ENCODE measurements at places on chromosomes 16 and 17.

- peak; percentile 97 for DNase-seq
Observed at GRCh38 chr17:39730095-39730921, at the start of gene MIEN1. MIEN1 (minus strand) TSS chr17:39730532; CDS start chr17:39730495, 37 bp downstream.

DNA sequence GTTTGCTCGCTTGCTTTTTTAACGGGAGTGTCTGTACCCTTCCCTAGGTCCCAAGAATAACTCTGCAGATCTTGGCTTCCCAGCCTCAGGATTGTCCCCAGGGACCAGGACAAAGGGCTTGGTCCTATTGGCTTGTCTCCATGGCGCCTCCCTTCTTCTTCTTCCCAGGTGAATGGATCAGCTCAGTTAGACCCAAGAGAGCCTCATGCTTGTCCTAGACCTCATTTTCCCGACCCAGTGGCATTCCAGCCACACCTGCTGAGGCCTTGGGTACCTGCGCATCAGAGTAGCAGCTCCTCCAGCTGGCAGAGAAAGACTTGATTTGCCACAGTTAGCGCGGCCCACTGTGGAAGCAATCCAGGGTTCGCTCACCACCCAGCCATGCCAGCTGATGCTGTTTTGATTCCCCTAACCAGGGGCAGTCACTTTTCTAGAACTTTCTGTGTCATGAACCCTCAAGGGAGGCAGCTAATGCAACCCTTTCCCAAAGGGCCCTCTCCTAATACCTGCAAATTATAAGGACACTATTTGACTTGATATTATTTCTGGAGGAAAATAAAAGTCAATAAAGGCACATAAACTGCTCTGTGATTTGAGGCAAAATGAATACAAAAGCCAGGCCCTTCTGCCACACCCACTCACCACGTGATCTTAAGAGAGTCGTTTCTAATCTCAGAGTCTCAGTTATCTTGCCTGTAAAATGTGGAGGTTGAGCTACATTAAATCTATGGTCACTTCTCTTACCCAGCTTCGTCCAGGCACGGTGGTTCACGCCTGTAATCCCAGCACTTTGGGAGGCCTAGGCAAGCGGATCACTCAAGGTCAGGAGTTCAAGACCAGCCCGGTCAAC, 13.9 kb downstream of the GPR142 start:
- no peak for DNase-seq

- no peak for DNase-seq
Observed at GRCh38 chr16:83366228-83366627, 441.6 kb upstream of the HSBP1 start.

GRCh38 chr17:70813355-70813930, 644.1 kb downstream of the KCNJ2 start:
- no peak for DNase-seq

DNA sequence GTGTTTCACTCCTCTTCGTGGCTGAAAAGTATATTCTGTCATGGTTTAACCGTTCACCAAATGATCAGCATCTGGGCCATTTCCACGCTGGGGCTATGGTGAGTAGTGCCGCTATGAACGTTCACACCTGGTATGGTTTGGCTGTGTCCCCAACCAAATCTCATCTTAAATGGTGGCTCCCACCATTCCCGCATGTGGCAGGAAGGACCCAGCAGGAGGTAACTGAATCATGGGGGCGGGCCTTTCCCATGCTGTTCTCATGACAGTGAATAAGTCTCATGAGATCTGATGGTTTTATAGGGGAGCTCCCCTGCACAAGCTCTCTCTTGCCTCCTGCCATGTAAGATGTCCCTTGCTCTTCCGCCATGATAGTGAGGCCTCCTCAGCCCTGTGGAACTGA, 45.7 kb upstream of the ZNF469 start:
- DNase-seq: no peak

- DNase-seq: no peak
Observed at GRCh38 chr17:10741416-10742135, 11.8 kb upstream of the TMEM220 start.

DNA sequence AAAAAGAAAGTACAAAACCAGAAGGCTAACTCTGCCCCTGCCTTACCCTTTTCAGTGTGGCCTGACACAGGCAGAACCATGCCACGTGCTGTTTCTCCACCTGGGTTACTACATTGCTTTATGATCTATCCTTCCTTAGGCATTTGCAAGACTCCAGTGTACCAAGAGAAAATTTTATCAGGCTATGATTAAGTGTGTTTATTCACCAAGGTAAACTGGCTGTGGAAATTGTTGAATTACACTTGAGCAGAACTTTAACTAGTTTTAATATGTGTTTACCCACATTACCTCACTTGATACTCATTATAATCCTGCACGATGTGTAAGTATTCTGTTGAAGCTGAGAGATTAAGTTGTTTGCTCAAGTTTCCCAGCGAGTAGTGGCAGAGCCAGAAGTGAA, 129.7 kb upstream of the MYOCD start:
- no peak for DNase-seq

DNA sequence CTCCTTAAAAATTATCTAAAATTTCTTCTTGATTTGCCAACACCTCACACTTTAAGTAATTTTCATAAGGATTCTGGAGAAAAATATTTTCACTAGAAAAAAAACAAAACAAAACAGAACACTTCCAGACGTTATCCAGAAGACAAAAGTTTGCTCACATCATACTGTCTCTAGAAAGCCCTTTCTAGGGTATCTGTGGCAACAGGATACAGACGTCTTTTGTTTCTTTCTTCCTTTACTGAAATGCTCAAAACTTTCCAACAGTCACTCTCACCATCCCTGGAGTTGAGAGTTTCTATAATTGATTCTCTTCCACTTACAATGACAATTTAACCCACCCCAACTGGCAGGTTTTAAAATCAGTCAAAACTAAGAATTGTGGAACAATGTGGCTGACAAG, 2.6 kb downstream of the ZC3H7A start:
- DNase-seq: no peak

GRCh38 chr17:41736983-41737679, 2.7 kb upstream of the HAP1 start:
- DNase-seq: no peak
